Muscle of leg (tissue), 16 donors: ENCODE measurements at places on chromosomes 3 and 15. TPM values are rescaled to one million over a fixed set of nuclear protein-coding genes. Genes with fewer than 3 reads are reported as not detected.

Gene ACP3
- 0.44 TPM for total RNA-seq

Gene SLC22A14
- 0.18 TPM for total RNA-seq

Gene UCN2
- not detected for total RNA-seq

Gene IGSF10
- 22.7 TPM for total RNA-seq

Gene PPARG
- 7.5 TPM for total RNA-seq

Gene RARB
- total RNA-seq: 23.2 TPM

Gene FAM43A
- 13.8 TPM for total RNA-seq

Gene GP9
- total RNA-seq: 0.40 TPM

Gene ARPP19
- 65.7 TPM for total RNA-seq
